ENCODE measurements at places on chromosomes 3 and 15.

GRCh38 chr3:183233966-183234365 is 19.1 kb upstream of the B3GNT5 start:
- no peak for DNase-seq

DNA sequence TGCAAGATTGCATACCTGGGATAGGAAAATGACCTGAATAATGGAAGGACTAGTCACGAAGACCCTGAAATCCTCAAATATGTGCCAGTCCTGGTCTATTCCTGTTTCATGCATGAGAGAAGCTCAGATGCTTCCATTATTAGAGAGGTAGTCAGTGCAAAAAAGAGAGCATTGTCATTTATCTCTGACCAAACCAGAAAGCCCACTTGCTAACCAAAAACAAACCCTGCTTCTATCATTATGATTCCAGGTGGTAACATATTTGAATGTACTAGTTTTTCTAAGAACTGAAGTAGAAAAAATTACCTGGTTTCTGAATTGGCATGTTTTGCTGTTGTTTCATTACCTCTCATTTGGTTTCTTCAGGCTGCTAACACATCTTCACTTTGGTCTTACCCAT is 160.8 kb upstream of the MANF start:
- no peak for DNase-seq

DNA sequence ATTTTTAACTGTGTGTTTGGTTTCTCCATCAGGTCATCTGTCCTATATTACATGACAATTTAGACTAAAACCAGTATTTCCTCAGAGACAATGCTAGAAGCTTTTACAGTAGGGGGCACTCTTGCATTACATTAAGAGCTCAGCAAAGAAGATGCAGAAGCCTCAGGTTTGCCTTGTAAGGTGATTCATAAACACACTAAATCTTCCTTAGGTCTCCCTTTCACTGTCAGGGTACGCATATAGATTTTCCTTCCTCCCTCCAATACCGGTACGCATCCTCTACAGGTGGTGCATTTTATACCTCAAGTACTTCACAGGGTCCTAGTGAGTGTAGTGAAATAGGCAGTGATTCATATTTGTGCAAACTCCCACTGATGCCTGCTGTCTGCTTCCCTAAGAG is 46.5 kb downstream of the CD86 start:
- DNase-seq = peak; percentile 39

DNA sequence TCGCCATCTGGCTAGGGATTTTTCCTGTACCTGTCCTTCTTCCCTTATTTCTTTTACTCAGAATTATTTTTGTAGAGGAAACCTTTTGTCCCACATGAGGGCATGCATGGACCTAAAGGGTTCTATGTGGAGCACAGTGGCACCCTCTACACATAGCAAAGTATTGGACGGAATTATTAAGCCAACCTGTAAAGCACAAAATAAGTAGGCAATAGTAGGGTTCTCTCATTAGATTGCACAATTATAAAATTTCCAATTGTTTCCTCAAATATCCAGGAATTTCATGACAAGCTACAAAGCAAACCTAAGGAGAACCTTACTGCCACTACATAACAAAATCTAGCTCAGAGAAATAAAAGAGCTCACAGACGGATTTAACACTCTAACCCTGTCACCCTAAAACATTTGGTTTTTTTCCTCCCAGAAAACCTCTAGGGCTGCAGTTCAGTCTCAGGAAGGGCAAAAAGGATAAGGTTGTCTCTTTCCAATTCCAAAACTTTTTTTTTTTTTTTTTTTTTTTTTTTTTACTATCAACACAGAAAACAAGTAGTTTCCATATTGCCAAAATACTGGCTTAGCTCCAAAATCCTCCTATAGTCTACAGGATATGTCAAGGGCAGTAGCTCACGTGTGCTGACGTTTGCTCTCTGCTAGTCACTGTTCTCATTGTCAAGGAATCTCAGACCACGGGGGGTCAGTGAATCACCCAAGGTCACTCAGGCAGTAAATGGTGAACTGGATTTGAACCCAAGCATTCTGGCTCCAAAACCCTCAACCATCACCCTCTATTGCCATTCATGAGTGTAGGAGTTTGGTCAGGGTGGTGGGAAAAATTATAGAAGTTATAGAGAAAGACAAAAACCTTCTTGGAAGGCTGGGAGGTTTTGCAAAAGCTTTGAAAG is 52.3 kb downstream of the NCEH1 start:
- peak; percentile 100 for DNase-seq

DNA sequence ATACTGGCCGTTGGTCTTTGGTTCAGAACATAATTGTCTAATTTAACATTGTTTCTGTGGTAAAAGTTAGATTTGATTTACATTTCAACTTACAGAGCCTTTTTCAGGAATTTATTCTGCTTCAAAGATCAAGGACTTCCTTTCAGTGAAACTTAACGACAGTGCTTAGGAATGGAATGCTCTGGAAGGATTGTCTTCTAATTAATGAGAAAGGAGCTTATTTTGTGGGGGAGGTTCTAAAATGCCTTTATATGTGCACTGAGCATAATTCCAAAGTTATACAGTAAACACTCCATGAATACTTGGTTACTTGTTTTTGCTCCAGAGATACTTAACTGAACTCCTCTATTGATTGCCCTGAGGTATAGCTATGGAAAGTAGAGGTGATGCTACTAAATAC is 75.7 kb downstream of the CACNA1D start:
- DNase-seq = no peak
